ENCODE measurements at places on chromosomes 3 and 15. TPM values are rescaled to one million over a fixed set of nuclear protein-coding genes. Genes with fewer than 3 reads are reported as not detected.

Gene PAQR5
- 0.97 TPM for total RNA-seq

DNA sequence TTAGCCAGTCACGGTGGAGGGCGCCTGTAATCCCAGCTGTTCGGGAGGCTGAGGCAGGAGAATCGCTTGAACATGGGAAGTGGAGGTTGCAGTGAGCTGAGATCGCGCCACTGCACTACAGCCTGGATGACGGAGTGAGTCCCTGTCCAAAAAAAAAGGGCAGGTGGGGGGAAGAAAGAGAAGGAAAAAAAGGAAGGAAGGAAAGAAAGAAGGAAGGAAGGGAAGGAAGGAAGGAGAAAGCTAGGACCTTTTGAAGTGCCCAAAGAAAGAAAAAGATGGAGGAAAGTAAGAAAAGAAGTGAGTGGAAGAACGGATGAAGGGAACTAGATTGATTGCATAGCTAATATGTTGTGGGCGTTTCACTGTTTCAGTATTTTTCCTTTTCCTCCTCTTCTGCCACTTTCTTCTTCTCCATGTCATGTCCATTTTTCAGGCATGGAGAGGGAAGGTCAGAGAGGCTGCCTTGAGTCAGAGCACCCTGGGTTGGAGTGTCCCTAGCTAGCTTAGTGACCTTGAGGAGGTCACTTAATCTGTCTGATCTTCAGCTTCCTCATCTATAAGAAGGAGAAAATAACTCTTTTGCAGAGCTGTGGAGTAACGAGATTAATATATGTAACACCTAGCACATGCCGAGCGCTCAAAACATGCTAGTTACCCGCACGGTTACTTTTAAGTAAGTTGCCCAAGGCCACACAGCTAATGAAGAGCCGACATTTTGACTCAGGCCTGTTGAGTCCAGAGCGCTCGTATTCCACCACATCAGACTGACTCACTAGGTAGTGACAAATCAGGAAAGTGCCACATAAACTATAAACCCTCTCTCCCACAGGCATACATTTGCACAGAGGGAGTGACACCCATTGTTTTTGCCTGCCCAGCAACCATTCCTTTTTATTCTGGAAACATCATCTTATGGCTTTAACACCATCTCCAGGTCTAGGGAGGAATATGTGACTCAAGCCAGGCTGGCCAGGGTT lies 42.2 kb downstream of the BHLHE40 start:
- DNase-seq: no peak

Gene ITGA11
- total RNA-seq: 159 TPM

- no peak for DNase-seq
Measured at GRCh38 chr3:8835385-8835784, 66.0 kb upstream of the OXTR start.

GRCh38 chr3:97131476-97131875 lies 317.1 kb downstream of the EPHA6 start:
- peak; percentile 4 for DNase-seq

Gene STXBP5L
- total RNA-seq: under 0.01 TPM

Gene TEX55
- total RNA-seq: not detected

- DNase-seq: no peak
Measured at GRCh38 chr3:115348412-115348811, 201.3 kb upstream of the ZBTB20 start.

DNA sequence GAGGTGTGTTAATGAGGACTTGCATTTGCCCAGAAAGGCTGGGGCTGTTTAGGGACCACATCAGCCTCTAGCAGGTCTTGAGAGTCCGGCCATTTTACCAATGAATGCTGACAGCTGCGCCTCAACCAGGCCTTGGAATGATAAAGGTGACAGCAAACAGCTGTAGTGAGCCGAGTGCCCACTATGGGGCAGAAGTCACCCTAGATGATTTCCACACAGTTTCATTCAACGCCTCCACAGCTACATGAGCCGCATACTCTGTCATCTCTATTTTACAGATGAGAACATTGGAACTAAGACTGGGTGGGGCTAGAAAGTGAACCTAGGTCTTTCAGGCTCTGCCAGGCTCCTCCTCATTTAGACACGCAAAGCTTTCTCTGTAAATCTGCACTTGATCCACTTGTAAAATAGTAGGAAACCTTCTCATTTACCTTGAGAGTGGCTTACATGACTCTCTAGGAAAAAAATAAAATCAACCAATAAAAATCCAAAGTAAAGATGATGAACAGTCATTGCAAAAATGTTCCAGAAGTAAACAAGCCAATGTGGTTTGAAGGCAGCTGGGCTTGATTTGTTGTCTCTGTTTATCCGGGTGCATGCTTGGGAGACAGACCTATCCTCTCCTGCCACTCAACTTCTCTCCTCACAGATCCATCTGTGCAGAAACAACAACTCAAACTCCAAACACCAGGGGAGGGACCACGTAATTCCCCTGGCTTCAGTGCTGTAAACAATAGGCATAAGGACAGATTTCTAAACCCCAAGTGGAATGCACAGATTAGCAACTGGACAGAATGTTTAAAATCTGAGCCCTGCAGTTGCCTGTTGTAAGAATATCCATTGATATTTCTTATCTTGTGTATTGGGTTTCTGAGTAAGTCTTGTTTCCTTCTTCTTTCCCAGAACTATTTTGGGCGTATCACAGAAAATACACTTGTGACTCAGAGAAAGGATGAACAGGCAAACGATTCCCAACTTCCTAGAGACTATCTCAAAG lies 31.5 kb upstream of the LDHAL6B start:
- DNase-seq: peak; percentile 96

GRCh38 chr15:27324886-27325615 lies 354.1 kb downstream of the GABRG3 start:
- no peak for DNase-seq

Gene ALS2CL
- total RNA-seq: 2.6 TPM

Gene SH3GL3
- total RNA-seq: under 0.01 TPM

- peak; percentile 33 for DNase-seq
Measured at GRCh38 chr3:71072287-71072686, 511.2 kb downstream of the FOXP1 start.

GRCh38 chr3:72442759-72443158 lies 405.5 kb downstream of the SHQ1 start:
- DNase-seq: no peak

DNA sequence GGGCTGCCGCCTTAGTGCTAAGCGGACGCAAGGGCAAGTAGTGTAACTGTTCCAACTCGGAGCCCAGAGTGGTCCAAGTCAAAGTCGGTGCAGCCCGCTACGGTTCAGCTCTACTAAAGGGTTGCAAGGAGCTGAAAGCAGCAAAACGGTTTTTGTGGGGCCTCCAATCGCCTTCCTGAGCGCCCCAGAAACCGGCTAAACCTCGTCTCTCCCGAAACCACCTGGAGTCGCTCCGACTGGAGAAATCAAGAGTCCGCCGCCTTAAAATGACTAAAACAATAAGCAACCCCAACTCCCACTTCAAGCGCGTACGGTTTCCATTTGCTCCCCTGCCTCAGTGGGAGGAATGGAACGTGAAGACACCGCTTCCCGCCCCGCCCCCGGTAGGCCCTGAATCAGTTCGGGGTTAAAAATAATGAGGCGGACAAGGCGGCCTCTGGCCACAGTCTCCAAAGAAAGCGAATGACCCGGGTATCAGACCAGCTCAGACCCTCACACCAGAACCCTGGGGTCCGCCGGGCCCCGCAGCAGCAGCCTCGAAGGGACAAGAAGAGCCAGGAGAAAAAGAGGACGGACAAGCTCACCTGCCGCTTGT lies 401 bp downstream of the SEC11A start:
- DNase-seq: peak; percentile 39

Gene SLC9C1
- not detected for total RNA-seq

DNA sequence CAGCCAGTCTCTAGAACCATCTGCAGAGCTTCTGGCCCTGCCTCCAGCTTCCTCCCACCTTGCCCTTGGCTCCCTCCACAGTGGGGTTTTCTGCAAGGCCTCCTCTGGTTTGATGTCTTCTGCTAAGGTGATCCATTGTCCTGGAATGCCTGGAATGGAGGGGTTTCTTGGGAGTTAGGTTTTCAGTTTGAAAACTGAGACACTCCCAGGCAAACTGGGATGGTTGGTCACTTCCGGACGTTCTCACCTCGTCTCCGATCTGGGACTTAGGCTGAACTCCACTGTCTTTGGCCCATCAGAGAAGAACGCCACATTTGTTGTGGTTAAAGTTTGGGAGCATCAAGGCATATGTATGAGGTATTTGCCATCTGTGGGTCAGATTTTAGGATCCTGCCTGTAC lies 77.4 kb upstream of the KLHL25 start:
- no peak for DNase-seq

All from fibroblast of villous mesenchyme (primary cell).